GM23338 (cell line): ENCODE measurements at places on chromosomes 1 and 21. TPM values are rescaled to one million over a fixed set of nuclear protein-coding genes. Genes with fewer than 3 reads are reported as not detected.

GRCh38 chr1:22077728-22078127 lies 25.2 kb downstream of the CDC42 start:
- no peaks in the 10 kb centered on the region for H3K27me3 ChIP-seq
- no peak overlapping the region for H3K27ac ChIP-seq
- peaks cover 6% of the 10 kb centered on the region; the same call in 1 of the 2 replicates for H3K36me3 ChIP-seq
- no peak for DNase-seq
- no peak overlapping the region for H3K4me3 ChIP-seq

SPRR1A gene
- not detected in 2 replicates for total RNA-seq

- H3K36me3 ChIP-seq: no peaks in the 10 kb centered on the region
- H3K27me3 ChIP-seq: no peaks in the 10 kb centered on the region
- peaks cover 21% of the 10 kb centered on the region for H3K4me1 ChIP-seq
These were observed 32.5 kb downstream of the PEX14 start for GRCh38 chr1:10507111-10507879.

GRCh38 chr1:116166011-116166571 lies 54.9 kb downstream of the MAB21L3 start:
- H3K36me3 ChIP-seq: no peaks in the 10 kb centered on the region
- H3K27ac ChIP-seq: no peak overlapping the region
- H3K4me3 ChIP-seq: no peak overlapping the region
- H3K4me1 ChIP-seq: peaks cover 12% of the 10 kb centered on the region

RGS7 gene
- 0.43 and 2.2 TPM in 2 replicates for total RNA-seq

- H3K4me3 ChIP-seq: no peak overlapping the region
- H3K4me1 ChIP-seq: no peaks in the 10 kb centered on the region
- no peak for DNase-seq
- H3K27ac ChIP-seq: no peak overlapping the region
- peaks cover 29% of the 10 kb centered on the region for H3K36me3 ChIP-seq
These were observed 25.9 kb upstream of the ACTA1 start for GRCh38 chr1:229459815-229460214.
